ENCODE measurements at places on chromosomes 12 and 14.

GRCh38 chr12:53074283-53074998 is 4.7 kb downstream of the SPRYD3 start:
- no peak for DNase-seq

- no peak for DNase-seq
Measured at GRCh38 chr14:36508418-36509068, 11.5 kb downstream of the NKX2-1 start.

DNA sequence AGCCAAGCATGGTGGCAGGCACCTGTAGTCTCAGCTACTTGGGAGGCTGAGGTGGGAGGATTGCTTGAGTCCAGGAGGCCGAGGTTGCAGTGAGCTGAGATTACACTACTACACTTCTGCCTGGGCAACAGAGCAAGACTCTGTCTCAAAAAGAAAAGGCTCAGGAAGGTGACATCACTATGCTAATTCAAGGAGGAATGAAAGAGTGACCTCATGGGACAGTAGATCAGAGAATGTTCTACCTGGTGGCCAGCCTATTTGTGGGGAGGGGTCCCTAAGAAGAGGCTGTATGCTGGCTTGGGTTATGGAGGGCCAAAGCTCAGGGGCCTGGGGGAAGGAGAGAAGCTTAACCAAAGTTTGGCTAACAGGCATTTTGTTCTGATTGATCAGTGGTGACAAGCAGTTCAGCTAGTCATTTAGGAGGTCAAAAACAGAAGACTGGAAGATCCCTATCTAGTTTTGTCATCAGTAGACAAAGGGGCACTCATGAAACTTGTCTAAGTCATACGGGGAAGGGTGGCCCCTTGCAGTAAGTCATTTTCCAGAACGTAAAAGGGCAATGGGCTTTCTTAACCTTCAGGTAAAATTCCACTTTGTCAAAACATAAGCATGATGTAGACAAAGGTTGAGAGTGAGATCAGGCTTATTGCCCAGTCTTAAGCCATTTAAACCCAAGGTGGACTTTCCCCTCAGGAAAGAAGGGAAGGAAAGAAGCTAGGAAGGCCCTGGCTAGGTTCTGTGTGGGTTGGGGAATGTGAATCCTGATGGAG is 60.8 kb upstream of the EEA1 start:
- no peak for DNase-seq

- DNase-seq = no peak
Measured at GRCh38 chr12:61530456-61530855, 729.7 kb upstream of the USP15 start.

- no peak for DNase-seq
Measured at GRCh38 chr12:108175310-108175709, 46.2 kb downstream of the WSCD2 start.

DNA sequence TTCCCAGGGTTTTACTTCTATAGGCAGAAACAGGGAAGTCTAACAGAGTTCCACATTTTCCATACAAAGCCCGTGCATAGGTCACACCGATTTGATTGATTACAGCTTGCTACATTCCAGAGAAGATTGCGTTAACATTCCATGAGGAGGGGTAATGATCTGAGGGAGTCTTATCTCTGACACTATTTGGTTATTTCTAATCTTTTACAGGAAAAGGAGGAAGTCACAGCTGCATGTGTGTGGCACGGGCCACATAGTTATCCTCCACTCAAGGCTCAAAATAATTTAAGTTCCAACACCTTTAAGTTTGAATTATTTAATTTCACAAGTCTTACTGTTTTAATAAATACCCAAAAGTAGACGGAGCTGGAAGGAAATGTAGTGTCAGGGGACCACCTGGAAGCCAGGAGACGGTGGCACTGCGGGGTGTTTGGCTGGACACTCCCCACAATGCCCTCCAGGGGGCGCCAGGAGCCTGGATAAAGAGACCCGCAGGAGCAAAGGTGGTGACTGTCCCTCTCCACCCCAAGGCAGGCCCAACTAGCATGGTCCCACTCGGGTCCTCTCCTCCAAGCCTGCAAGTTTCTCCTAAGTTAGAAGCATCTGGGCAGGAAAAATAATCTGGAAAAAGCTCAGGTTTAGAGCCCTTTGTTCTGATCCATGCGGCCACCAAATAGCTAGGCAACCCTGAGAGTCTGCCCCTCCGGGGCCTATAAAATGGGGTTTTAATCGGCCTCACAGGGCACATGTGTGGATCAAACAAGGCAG is 20.2 kb downstream of the KRT8 start:
- no peak for DNase-seq

DNA sequence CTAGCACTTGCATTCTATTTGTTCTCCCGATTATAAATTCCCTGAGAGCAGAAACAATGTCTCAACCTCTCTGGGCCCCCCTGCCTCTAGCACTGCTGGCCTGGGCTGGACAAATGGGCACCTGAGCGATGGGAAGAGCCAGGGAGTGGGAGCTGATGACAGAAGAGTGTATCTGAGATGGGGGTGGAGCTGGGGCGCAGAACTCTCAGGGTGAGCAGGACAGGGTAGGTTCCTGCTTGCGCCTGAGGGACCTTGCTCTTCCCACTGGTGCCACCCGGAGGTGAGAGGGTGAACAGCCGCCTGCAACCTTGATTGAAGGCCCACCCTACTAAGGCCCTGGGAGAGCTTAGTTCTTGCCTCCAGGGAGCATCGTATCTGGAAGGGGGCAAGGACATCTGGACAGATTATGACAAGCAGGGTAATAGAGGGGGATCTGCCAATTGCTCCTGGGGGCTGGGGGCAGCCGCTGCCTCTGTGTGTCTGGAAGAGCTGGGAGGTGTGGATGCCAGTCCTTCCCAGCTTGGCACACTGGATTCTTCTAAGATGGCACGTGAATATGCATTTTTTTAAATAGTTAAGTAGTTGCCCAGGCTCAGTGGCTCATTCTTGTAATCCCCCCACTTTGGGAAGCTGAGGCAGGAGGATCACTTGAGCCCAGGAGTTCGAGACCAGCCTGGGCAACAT is 43.0 kb upstream of the TSPAN9 start:
- no peak for DNase-seq

DNA sequence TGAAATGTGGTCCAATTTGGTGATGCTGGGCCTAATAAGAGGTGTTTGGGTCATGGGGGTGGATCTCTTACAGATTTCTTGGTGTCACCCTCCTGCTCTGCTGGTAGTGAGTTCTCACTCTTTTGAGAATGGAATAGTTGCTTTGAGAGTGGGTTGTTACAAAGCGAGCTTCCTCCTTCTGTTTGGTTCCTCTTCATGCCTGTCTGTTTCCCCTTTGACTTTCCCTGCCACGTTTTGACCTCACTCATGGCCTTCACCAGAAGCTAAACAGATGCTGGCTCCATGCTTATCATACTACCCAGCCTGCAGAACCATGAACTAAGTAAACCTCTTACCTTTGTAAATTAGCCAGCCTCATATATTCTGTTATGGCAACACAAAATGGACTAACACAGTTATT is 57.7 kb upstream of the LDHB start:
- DNase-seq = no peak

DNA sequence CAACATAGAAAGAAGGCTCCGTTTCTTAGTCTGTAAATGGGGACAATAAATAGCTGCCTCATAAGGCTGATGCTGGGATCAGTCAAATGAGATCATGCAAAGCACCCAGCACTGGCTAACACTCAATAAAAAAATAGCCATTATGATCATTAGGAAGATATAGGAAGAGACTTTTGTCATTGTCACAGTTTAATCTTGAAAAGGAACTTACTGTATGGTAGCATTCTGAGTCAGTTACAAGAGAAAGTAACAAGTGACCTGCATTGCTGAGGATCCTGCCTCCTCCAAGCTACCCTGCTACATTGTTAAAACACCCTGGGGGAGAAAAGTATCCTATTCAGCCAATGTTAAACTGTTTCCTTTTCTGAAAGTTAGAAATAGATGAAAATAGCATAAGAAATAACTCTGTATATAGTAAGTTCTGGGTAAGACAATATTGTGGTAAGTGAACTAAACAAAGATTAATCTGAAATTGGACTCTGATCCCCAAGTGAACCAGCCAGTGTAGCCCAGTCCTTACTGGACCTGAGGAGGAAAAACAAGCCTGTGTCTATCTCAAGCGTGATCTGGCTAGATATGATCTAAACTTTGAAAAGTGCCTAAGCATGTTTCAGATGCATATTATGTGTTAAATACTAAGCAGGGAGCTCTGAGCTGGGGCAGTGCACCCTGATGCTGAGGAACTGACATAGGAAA is 3.6 kb upstream of the NUDT4 start:
- no peak for DNase-seq

GRCh38 chr12:24431872-24432271 is 482.4 kb upstream of the SOX5 start:
- DNase-seq = no peak

GRCh38 chr14:105051182-105052109 is 13.8 kb downstream of the GPR132 start:
- no peak for DNase-seq

GRCh38 chr14:77660754-77661153 is 44.3 kb upstream of the SPTLC2 start:
- DNase-seq = no peak

GRCh38 chr12:88411689-88412088 is 168.6 kb downstream of the KITLG start:
- DNase-seq = no peak

DNA sequence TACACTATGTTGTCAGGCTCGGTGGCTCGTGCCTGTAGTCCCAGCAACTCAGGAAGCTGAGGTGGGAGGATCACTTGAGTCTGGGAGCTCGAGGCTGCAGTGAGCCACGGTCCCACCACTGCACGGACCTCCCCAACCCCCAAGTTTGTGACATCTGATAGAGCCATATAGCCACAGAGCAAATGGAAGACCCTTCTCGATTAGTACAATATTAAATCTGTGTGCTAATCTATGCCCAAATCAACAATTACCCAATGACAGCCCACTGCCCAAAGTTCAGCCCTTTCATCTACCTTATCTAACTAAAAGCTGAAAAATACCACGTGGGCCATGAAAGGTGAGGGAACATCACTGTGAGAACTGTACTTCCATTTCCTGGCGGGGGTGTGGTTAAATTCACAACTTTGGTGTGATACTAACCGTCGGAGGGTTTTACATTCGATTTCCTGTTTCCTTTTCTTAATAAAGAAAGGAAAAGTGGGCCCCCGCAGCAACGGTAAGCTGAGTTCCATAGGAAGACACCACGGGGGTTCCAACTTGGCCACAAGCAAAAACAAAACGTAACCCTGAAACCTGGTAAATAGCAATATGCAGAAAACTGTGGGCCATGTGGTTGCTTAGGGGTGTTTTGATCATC is 31.2 kb upstream of the FOS start:
- DNase-seq = no peak

DNA sequence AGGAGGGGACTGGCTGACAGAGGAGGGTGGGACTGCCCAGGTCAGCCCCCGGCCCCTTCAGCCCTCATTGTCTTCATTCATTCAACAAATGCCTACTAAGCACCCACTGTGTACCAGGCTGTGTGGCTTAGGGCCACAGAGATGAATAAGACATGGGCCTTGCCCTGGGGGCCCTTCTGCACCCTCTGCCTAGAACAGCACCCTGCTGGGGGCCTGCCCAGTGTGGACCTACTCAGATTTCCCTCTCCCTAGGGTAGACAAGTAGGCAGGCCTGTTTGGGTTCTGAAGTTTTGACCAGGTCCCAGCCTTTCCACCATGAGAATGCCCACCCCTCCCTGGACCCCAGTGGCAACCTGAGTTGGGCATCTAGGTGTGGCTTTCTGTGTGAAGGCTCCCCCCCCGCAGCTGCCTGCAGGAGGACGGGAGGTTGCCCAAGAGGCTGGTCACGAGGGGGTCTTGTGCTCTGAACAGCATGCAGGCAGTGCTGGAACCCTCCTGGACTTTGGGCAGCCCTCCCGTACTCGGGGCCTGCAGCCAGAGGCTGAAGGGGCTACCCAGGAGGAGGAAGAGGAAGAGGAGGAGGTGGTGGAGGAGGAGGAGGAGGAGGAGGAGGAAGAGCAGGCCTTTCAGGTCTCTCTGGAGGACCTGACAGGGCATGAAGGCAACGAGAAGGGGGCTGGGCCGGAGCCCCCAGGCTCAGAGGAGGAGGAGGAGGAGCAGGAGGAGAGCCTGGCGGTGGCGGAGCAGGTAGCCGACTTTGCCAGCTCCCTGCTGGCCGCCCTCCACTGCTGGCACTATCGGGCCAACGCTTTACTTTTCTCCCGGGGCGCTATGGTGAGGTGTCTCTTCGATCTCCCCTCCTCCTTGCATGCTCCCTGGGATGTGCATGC is 33.4 kb downstream of the PLEKHG3 start:
- DNase-seq = no peak

DNA sequence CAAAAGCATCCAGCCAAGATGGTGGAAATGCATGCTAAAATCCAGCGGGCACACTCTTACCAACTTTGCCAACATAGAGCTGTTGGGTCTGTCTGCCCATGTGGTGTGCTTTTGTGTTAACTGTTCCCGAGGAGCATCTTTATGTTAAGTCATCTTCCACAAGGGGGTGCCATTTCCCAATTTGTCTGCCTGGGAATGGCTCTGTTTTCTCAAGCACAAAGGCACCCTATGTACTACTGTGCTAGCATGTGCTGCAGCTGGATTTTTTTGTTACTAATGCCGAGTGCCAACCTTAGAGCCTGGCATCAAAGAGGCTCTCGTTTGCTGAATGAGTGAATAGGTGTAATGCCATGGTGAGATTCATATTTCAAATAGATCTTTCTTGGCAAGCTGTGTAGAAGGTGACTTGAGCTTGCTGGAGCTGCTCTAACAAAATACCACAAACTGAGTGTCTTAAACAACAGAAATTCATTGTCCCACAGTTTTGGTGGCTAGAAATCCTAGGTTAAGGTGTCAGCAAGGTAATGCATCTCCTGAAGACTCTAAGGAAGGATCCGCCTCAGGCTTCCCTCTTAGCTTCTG is 74.3 kb downstream of the TRHDE start:
- no peak for DNase-seq

GRCh38 chr14:45181329-45181728 is 45.6 kb downstream of the FANCM start:
- DNase-seq = no peak

- DNase-seq = no peak
Measured at GRCh38 chr14:90556666-90557450, 160.0 kb downstream of the CALM1 start.

- no peak for DNase-seq
Measured at GRCh38 chr12:92485351-92486348, 217.1 kb upstream of the PLEKHG7 start.

DNA sequence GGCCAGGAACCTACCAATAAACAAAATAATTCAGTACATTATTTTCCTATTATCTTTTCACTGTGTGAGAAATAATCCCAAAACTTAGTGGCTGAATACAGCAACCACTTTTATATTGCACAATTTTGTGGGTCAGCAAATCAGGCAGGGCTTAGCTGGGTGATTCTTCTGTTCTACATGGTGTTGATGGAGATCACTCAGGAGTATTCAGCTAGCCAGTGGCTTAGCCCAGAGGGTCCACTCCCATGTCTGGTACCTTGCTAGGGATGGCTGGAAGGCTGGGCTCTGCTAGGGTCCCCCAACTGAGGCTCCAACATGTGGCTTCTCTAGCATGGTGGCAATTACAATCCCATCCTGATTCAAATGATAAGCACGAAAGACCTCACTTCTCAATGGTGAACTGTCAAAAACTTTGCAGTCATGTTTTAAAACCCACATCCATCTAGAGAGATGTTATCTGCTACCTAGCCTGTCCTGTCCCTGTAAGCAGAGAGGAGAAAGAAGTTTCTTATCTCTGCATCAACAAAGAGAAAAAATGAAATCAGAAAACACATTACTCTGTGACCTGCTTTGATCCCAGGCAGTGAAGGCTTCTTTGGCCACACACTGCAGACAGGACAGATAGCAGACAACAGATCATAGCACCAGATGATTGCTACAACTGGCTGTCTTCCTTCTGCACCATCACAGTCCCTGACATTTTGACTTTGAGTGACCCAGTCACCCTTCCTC is 51.0 kb upstream of the MYL2 start:
- no peak for DNase-seq

- no peak for DNase-seq
Measured at GRCh38 chr12:54701940-54702592, 53.9 kb upstream of the DCD start.

Measured in GOT3 (cell line).